ENCODE measurements at places on chromosomes 16 and 17.

DNA sequence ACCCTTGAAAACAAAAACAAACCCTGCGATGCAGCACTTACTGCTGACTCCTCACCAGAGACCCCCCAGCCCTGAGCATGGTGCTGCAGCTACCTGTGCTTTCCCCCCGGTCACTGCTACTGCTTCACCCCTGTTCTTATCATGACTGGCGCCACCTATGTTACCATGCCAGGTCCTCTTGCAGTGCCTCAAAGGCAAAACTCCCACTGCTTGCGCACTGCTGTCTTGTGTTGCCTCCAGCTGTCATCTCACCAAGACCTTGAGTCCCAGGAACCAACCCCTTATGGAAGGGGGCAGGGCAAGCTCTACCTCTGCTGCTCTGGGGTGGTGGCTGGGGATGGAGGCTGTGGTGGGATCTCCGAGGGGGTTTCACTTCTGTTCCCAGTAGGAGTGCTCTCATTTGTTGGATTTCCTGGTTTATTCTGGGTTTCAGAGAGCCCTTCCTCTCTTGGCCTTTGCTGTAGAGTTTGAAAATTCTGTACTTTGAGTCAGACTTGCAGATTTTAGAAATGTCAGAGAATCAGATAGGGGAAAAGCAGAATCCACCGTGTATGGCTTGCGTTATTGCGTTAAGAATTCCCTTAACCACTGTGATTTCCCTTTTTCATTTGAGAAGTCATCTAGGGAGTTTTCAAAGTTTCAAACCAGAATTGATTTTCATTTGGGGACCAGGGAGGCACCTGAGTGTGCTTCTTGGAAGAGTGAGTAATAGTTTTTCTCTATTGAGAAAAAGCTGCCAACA, 96.6 kb downstream of the SPECC1 start:
- no peak for DNase-seq

DNA sequence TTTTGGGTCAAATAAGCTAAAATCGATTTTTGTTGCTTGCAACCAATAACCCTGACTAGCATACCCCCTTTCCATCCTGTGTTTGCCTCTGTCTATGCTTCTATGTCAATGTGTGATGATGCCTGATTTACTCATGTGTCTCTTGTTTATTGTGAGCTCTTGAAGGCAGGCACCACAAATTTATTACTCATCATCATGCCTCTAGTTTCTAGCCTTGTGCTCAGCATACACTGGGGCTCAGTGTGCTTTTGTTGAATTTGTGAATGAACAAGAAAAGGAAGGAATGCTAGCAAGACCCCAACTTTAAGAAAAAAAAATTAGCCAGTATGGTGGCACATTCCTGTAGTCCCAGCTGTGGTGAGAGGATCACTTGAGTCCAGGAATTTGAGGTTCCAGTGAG, 119.1 kb upstream of the GPR139 start:
- no peak for DNase-seq

DNA sequence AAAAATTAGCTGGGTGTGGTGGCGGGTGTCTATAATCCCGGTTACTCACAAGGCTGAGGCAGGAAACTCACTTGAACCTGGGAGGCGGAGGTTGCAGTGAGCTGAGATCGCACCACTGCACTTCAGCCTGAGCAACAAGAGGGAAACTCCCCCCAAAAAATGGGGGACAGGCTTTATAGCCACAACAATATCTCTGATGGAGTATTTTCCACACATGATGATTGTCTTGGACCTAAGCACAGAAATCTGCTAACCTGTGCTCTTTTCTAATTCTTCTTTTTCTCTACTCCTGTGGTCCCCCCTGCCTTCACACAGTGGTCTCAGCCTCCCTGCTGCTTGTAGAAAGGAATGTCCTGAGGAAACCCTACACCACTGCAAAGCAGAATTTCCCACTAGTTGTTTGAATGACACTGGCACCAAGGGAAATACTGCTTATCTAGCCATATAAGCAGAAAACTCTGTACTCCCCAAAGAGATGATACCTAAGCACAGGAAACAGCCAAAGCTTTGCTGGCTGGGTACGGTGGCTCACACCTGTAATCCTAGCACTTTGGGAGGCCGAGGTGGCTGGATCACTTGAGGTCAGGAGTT, 117.6 kb downstream of the USP31 start:
- no peak for DNase-seq

- no peak for DNase-seq
These were observed 17.9 kb downstream of the WWOX start for GRCh38 chr16:78117391-78117790.

DNA sequence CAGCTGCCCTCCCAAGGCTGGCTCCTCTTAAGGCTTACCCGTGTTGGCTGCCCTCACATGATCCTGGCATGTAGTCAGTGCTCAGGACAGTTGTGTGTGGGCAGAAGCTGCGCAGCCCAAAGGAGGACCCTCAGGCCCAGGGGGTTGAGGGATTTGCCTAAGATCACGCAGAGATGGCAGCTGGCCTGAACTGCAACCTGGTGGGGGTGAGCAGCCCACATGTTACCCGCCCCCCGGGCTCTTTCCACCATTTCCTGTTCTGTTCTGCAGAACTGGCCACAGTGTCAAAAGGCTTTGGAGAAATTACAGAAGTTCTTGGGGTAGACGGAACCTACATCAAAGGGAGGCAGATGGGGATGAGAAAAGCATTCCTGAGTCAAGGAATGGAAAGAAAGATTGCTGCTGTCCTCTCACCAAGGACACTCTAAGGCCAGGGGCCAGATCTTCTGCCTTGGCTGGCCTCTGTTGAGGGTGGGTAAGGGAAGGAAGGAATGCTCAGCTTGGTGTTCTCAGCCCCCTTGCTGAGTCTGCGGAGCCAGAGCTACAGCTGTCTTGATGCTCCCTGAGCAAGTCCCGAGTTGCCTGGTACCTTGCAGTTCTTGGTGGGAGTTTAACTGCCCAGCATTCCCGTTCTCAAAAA, 53.0 kb downstream of the EPN2 start:
- no peak for DNase-seq

- DNase-seq, result no peak
These were observed 73.6 kb upstream of the CCL1 start for GRCh38 chr17:34436607-34437006.

- no peak for DNase-seq
These were observed 215.1 kb downstream of the PRKCA start for GRCh38 chr17:66517336-66518009.

DNA sequence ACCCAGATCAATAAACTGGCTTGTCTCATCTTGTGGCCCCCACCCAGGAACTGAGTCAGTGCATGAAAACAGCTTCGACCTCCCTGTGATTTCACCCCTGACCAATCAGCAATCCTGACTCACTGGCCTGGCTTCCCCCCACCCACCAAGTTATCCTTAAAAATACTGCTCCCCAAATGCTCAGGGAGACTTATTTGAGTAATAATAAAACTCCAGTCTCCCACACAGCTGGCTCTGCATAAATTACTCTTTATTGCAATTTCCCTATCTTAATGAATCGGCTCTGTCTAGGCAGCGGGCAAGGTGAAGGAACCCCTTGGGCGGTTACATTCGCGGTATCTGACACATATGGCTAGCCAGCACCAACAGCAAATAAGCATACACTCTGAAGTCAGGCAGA, 9.8 kb upstream of the RABEP1 start:
- no peak for DNase-seq

DNA sequence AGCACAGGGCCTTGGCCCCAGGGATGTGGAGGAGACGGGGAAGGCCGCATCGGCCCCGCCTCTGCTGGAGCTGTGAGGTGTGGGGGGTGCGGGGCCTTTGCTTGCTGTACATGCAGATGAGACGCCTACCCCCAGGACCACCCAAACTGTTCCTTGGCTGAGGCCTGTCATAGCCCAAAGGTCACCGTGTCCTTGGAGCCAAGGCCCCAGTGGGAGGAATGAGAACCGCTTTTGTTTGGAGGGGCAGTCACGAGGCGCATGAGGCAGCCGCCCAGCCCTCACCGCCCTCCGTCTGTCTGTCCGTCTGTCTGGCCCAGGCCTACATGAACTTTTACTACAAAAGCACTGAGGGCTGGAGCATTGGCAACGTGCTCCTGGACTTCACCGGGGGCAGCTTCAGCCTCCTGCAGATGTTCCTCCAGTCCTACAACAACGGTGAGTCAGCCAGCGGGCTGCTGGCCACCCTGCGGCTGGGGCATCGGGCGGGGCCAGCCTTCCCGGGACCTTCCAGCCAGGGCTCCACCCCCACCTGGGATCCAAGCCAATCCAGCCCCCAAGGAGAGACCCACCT, 8.8 kb downstream of the TAX1BP3 start:
- peak; percentile 61 for DNase-seq

DNA sequence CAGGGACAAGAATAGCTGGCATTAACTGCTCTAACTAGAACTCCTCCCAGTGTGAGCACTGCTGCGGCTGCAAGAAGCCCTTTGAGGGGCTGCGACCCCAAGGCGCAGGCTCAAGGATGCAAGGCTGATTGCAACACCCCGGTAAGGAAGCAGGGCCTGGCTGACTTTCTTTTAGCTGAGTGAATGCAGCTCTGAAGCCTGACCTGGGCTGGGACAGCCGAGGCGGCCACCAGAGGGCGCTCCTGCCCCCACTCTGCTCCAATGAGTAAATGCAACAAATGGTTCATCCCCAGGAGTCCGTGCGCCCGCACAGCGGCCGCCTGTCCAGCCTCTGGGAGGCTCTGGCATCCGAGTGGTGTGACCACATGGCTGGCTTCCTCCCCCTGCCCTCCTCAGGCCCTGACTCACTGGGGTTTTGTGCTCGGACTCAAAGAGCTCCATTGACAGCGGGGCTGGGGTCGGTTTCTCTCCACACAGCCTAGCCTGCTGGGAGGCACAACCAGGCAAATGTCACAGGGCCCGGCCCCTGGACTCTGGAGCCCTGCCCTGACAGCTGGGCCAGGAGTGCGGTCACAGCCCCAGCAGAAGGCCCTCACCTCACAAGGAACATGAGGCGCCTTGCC, at the start of gene SMIM5:
SMIM5 (plus strand) TSS at position 572 of the 623 bp plus-strand sequence. CDS start 6,768 bp downstream, outside the sequence.
- peak; percentile 66 for DNase-seq

GRCh38 chr17:61425682-61426481, 26.2 kb downstream of the TBX2 start:
- no peak for DNase-seq

GRCh38 chr17:29180788-29181160, 576 bp upstream of the MYO18A start:
- DNase-seq, result no peak

GRCh38 chr16:10188236-10188635, 6.0 kb upstream of the GRIN2A start:
- no peak for DNase-seq

DNA sequence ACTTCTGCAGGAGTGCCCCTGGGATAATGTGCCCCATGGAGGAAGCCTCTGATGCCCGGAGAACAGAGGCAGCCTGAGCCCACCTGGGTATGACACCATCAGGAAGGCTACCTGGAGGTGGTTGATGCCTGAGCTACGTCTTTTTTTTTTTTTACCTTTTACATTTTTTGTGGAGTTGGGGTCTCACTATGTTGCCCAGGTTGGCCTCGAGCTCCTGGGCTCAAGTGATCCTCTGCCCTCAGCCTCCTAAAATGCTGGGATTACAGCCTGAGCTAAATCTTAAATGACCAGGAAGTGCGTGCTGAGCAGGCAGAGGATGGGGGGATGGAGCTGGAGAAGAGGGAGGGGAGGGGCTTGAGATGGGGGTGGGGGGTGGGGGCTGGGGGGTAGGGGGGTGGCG, 32.7 kb downstream of the ABCC6 start:
- DNase-seq, result no peak

DNA sequence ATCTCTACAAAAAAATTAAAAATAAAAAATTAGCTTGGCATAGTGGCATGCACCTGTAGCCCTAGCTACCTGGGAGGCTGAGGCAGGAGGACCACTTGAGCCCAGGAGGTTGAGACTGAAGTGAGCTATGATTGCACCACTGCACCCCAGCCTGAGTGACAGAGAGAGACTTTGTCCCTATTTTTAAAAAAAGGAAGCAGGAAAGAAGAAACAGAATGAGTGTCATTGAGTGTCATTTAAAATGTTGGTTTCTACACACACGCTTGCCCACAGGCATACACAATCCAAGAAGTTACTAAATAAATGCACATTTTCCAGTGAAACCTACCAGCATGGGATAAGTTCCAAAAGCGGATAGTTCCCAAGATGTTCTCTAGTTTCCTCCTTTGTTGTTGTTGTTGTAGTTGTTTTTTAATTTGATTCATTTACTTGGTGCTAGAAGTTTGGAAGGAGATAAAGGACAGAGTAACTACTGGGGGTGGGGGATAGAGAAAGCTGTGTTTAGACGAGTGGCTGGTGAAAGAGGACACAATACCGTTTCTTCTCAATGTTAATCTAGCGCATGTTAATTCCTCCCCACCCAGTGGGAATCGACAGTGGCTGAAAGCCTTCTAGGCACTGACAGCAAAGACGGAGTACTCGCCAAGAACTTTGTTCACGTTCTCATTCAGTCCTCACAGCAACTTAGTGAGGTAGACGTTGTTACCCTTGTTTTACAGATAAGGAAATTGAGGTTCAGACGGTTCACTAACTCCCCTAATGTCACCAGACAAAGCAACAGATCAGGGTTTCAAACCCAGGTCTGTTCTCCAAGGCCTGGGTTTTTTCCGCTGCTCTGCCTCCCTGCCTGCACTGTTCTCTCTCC, 17.3 kb downstream of the MRPS23 start:
- DNase-seq, result no peak

DNA sequence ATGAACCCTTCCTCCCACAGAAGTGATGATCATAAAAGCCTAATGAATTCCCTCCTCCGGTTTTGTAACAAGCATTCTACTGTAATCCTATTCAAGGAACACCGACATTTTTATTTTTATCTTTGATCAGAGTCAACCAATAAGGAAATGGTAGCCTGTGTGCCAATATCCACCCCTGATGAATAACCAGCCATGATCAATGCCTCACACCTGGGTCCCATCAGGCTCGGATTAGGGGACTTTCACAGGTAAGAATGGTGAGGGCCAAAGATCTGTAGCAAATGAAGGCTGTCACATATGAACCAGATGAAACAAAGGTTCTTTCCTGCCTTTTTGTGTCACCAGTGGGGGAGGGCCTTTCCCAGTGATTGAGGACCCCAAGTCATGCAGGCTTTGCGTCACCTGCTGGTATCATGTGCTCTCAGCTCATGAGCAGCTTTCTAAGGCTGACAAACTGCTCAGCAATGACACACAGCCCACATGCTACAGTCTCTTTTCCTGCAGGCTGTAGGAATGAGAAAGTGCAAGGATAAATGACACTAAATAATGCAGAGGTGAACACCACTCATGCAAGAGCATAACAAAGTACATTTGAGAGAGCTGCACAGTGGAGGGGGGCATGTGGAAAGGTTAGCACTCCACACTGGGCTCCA, 34.9 kb downstream of the TOM1L2 start:
- DNase-seq, result no peak

DNA sequence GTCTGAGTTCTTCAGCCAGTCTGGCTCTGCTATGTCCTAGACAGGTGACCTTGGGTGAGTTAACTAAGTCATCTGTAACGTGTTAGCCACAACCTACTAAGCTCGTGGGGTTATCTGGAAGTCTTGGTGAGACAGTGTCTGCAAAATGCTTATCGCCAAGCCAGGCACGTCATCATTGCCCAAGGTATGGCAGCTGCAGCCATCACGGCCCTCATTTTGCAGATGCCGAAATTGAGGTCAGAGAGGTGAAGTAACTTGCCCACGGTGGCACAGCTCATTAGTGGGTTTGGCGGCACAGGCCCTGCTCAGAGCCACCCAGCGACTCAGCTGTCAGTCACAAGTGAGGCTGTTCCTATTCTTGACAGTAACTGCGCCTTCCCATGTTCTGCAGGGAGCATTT, 79.8 kb downstream of the CMIP start:
- DNase-seq, result no peak

- DNase-seq, result no peak
These were observed 14.0 kb downstream of the GSE1 start for GRCh38 chr16:85627089-85627488.

- peak; percentile 81 for DNase-seq
These were observed 7.6 kb upstream of the CYTH1 start for GRCh38 chr17:78789663-78790181.

- DNase-seq, result no peak
These were observed at the start of gene LAT for GRCh38 chr16:28984619-28985135. Gene LAT (plus strand): TSS chr16:28985052. CDS start chr16:28985418, 366 bp downstream.

- peak; percentile 14 for DNase-seq
These were observed 145.0 kb downstream of the CCDC182 start for GRCh38 chr17:57600074-57600473.
